Spinal cord (tissue), 10 donors: ENCODE measurements at places on chromosomes 2 and 18. TPM values are rescaled to one million over a fixed set of nuclear protein-coding genes. Genes with fewer than 3 reads are reported as not detected.

The CCDC74A gene
- 7.0 TPM for total RNA-seq

The KCNE4 gene
- 13.3 TPM for total RNA-seq

The SAG gene
- 0.69 TPM for total RNA-seq

The BOLL gene
- total RNA-seq: not detected

The CAVIN2 gene
- total RNA-seq: 26.6 TPM

The TRIP12 gene
- 179 TPM for total RNA-seq

The CNDP2 gene
- total RNA-seq: 66.4 TPM

The UNC80 gene
- 37.8 TPM for total RNA-seq

The RAB6C gene
- 1.6 TPM for total RNA-seq

The PLGLB1 gene
- 4.5 TPM for total RNA-seq

The HOXD13 gene
- 0.10 TPM for total RNA-seq
